HepG2 (cell line): ENCODE measurements at places on chromosomes 12 and 14. TPM values are rescaled to one million over a fixed set of nuclear protein-coding genes. Genes with fewer than 3 reads are reported as not detected.

Gene ABCD2
- total RNA-seq, result not detected in 2 replicates

Gene RIPK3
- not detected in 2 replicates for total RNA-seq

Gene HOXC10
- not detected in 2 replicates for total RNA-seq

DNA sequence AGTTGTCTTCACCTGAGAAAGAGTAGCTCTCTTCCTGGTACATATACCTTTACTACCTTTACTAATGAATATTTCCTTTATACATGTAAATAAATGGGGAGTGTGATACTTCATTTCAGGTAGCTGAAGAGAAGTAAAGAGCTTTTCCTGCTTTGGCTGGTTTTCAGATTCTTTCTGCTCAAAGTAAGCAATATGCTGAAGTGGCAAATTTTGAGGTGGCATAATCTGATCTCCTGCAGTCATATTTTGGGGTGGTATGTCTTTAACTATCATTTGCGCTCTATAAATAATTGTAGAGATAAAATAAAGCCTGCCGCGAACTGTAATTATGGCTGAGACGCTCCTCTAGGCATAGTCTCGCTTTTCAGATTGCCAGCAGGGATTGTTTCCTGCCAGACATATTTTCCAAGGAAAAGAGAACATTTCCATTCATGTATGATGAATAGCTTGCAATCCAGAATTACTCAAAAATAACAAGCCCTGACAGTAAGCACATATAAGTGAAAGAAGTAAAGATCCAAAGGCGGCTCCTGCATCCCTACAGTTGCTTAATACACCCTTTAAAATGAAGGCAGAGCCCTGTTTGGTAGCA is 200.7 kb downstream of the C12orf50 start:
- no peaks in the 10 kb centered on the region for H3K36me3 ChIP-seq
- no peaks in the 10 kb centered on the region for H3K27me3 ChIP-seq
- no peak overlapping the region for H3K27ac ChIP-seq
- no peaks in the 10 kb centered on the region for H3K4me1 ChIP-seq

- peak overlapping the region; percentile 75 for H3K4me3 ChIP-seq
- no peaks in the 10 kb centered on the region for H3K27me3 ChIP-seq
- H3K36me3 ChIP-seq, result no peaks in the 10 kb centered on the region
- peak; percentile 34 for DNase-seq
These were observed 37.2 kb upstream of the TDRD9 start for GRCh38 chr14:103890821-103891666.

GRCh38 chr12:31922341-31923062 is 36.7 kb upstream of the RESF1 start:
- no peaks in the 10 kb centered on the region for H3K4me1 ChIP-seq
- peak; percentile 20 for DNase-seq
- no peak overlapping the region for H3K4me3 ChIP-seq
- no peak overlapping the region for H3K27ac ChIP-seq
- no peaks in the 10 kb centered on the region for H3K27me3 ChIP-seq
- no peaks in the 10 kb centered on the region for H3K36me3 ChIP-seq

Gene TAS2R42
- not detected in 2 replicates for total RNA-seq

DNA sequence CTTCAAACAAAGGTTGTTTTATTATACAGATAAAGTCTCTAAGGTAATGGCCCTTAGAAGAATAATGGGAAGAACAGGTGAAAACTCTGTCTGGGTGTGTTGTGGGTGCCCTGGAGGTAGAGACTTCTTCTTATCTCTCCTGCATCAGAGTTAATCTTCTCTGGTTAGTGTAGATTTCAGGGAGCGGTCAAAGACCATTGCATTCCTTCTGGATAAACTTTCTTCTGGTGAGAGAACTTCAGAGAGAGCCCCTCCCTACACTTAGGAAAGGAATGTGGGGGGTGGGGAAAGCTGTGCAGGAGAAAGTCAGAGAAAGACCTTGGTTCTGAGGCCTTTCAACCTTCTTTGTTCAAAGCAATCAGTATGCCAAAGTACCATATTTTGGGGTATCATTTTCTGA is 658.5 kb downstream of the DIO2 start:
- H3K36me3 ChIP-seq, result no peaks in the 10 kb centered on the region
- no peaks in the 10 kb centered on the region for H3K27me3 ChIP-seq
- H3K4me3 ChIP-seq, result no peak overlapping the region
- no peaks in the 10 kb centered on the region for H3K4me1 ChIP-seq
- DNase-seq, result no peak
- no peak overlapping the region for H3K27ac ChIP-seq

- no peaks in the 10 kb centered on the region; the same call in 2 of the 3 replicates for H3K27me3 ChIP-seq
- no peaks in the 10 kb centered on the region for H3K4me1 ChIP-seq
- no peak overlapping the region for H3K27ac ChIP-seq
- H3K4me3 ChIP-seq, result no peak overlapping the region
- no peaks in the 10 kb centered on the region for H3K36me3 ChIP-seq
These were observed 11.7 kb downstream of the PELI2 start for GRCh38 chr14:56129933-56130332.

Gene NEMP1
- total RNA-seq, result 8.3 and 12.9 TPM in 2 replicates

DNA sequence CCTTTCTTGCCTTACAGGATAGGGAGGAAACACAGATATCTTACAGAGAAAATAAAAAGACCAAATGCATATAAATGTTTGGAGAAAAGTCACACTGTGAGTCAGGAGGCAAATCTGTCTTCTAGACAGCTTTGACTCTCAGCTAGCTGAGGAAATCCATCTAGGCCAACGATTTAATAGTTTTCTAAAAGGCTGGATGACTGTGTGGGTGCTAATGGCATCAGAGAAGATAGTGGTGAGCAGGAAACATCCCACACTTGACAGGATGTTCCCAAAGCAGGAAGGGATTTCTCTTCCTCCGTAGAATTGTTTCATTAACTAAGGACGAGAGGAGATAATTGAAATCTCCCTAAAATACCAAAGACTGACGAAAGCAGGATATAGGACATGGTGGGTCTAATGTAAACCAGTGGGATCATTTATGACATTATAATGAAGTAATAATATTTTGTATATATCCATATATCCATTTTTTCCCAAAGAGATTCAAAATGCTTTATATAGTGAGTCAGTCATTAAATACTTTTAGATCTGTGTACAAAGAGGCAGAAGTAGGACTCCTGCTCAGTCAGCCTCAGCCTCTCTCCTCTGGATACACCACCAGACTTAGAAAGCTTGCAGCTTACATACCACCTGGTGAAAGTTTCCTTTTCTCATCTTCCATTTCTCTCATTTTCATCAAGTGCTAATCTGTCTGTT is 44.3 kb upstream of the PSMA6 start:
- H3K27ac ChIP-seq, result no peak overlapping the region
- no peaks in the 10 kb centered on the region for H3K27me3 ChIP-seq
- no peaks in the 10 kb centered on the region; the same call in 2 of the 3 replicates for H3K36me3 ChIP-seq
- no peak overlapping the region for H3K4me3 ChIP-seq
- H3K4me1 ChIP-seq, result no peaks in the 10 kb centered on the region

- H3K36me3 ChIP-seq, result peaks cover 16% of the 10 kb centered on the region
- H3K27me3 ChIP-seq, result no peaks in the 10 kb centered on the region; the same call in 2 of the 3 replicates
- H3K4me1 ChIP-seq, result peaks cover 43% of the 10 kb centered on the region
- H3K4me3 ChIP-seq, result peak overlapping the region; percentile 97
- DNase-seq, result no peak
These were observed 590 bp downstream of the DDIT3 start for GRCh38 chr12:57519796-57520052.

- H3K27ac ChIP-seq, result peak overlapping the region; percentile 52
- H3K27me3 ChIP-seq, result no peaks in the 10 kb centered on the region
- H3K4me3 ChIP-seq, result peak overlapping the region; percentile 82
- no peak for DNase-seq
- no peaks in the 10 kb centered on the region for H3K36me3 ChIP-seq
These were observed 870 bp downstream of the BMAL2 start for GRCh38 chr12:27333403-27334009.

Gene MYL2
- not detected in 2 replicates for total RNA-seq

Gene TSPAN19
- not detected in 2 replicates for total RNA-seq

Gene ALG10B
- total RNA-seq, result 6.3 and 9.3 TPM in 2 replicates

- H3K27me3 ChIP-seq, result no peaks in the 10 kb centered on the region
- no peak overlapping the region for H3K27ac ChIP-seq
- no peak for DNase-seq
- no peak overlapping the region for H3K4me3 ChIP-seq
These were observed 40.2 kb upstream of the DICER1 start for GRCh38 chr14:95197551-95197950.

- peaks cover 61% of the 10 kb centered on the region for H3K4me1 ChIP-seq
- H3K36me3 ChIP-seq, result no peaks in the 10 kb centered on the region
- peak overlapping the region; percentile 73 for H3K4me3 ChIP-seq
- no peak for DNase-seq
These were observed 6.0 kb upstream of the UBC start for GRCh38 chr12:124920353-124920935.

Gene LRP6
- 31.7 and 42.0 TPM in 2 replicates for total RNA-seq

Gene GDF3
- total RNA-seq, result not detected in 2 replicates
